ENCODE measurements at places on chromosomes 11 and 22.

DNA sequence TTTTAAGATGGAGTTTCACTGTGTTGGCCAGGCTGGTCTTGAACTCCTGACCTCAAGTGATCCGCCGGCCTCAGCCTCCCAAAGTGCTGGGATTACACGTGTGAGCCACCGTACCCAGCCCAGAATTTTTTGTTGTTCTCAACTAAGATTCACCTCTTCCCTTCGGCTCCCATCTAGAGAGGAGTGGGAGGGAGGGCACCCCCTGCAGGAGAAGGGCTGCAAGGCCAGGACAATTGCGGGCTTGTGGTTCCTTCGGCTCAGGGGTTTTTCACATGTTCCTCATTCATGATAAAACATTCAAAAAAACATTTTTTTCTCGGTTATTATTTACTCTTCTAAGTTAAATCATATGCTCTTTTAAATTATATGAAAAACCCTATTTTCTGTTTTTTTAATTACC lies 201.1 kb upstream of the LRRC4C start:
- no peak for DNase-seq

GRCh38 chr11:134313821-134314607 lies 17.8 kb upstream of the GLB1L2 start:
- no peak for DNase-seq

DNA sequence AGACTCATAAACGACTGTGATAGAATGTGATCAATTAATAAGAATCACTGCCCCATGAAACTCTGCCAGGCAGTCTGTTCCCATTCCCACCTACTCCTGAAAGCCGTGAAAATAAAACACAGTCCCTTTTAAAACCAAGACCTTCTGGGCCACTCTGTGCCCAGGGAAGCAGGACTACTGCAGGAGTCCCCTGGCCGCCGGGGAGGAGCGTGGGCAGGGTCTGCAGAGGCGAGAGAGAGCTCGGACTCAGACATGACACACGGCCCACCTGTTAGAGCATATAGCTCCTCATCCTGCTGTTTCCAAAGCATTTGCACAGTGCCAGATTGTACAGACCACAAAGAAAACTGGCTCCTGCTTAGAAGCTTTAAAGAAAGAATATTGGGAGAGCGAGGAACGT lies 400.5 kb downstream of the SHANK2 start:
- no peak for DNase-seq

GRCh38 chr11:2702771-2703362 lies 3.1 kb upstream of the KCNQ1OT1 start:
- DNase-seq, result no peak

GRCh38 chr22:40665312-40665711 lies 14.0 kb upstream of the MCHR1 start:
- DNase-seq, result no peak

GRCh38 chr11:2263724-2264360 lies 6.5 kb downstream of the ASCL2 start:
- no peak for DNase-seq

GRCh38 chr22:31286360-31287255 lies 5.7 kb downstream of the PIK3IP1 start:
- no peak for DNase-seq

All from stimulated activated CD4-positive, alpha-beta T cell treated with anti-CD3 and anti-CD28 coated beads, Interleukin-1b, Interleukin-23, amount 100 ng/mL, for 1 hour (primary cell).